ENCODE measurements at places on chromosomes 13 and 19.

- DNase-seq: no peak
Measured at GRCh38 chr13:92074658-92075057, 676.2 kb downstream of the GPC5 start.

- no peak for DNase-seq
Measured at GRCh38 chr13:73667756-73668155, 466.4 kb downstream of the KLF12 start.

DNA sequence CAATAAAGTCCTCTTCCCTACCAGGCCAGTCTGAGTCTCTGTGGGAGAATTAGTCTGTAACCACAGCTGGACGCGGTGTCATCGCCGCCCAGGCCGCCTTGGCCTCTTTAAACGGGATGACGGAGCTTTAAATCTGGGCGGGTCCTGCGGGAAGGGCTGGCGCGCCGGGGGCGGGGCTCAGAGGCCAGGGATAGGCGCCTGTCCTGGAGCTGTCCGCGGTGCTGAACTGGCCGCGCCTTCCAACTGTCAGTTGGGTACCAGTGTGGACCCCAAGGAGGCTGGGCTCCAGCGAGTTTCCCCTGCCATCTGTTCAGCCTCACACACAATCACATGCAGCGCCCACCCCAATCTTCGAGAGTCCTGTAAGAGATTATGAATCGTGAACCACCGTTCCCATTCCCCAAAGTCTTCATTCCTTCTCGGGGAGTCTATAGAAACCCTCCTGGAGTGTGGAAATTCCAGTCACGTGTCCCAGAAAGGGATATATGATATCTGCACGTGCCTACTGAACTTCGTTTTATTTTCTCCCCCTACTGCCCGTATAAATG lies 11.5 kb downstream of the APLP1 start:
- peak; percentile 85 for DNase-seq

GRCh38 chr19:1065606-1066109 lies 1.3 kb upstream of the ARHGAP45 start:
- DNase-seq: no peak

GRCh38 chr13:93859716-93860115 lies 619.8 kb downstream of the DCT start:
- no peak for DNase-seq

- no peak for DNase-seq
Measured at GRCh38 chr13:71799324-71799723, 67.7 kb downstream of the DACH1 start.

- peak; percentile 89 for DNase-seq
Measured at GRCh38 chr13:41060082-41060723, 1.1 kb upstream of the WBP4 start.

DNA sequence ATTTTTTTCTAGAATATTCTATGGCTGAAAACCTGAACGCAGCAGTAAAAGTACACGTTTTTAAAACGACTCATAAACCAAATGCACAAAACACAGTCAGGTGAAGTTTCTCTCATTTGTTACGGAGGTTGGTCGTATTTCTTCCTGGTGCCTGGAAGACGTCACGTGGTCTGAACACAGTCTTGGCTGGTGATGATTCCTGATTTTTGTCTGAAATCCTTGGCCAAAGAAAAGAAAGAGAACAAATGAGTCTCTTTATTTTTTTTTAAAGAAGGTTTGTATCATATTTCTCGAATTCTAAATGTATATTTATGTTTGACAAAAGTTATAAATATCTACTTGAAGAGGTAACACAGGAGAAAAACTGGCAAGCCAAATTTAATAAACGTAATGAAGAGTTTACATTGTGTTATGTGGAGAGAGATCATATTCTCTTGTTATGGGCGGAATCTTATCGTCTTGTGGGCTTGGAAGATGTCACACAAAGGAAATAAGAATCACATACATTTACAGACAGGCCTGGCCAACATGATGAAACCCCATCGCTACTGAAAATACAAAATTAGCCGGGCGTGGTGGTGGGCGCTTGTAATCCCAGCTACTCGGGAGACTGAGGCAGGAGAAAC lies 10.0 kb upstream of the PNMA8A start:
- no peak for DNase-seq

DNA sequence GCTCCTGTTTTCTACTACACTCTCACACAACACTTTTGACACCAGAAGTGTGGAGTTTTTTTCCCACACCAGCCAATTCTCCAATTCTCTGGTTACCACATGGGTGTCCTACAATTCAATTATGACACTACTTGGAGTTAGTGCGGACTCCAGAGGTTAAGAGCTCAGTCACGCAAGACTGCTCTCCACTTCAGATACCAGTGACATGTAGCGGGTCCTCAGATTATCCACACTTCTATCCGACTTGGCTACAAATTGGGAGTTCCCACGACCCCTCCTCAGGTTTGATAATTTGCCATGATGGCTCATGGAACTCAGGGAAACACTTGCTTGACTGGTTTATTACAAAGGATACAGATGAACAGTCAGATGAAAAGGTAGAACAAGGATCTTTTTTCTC lies 32.9 kb downstream of the PAN3 start:
- no peak for DNase-seq

DNA sequence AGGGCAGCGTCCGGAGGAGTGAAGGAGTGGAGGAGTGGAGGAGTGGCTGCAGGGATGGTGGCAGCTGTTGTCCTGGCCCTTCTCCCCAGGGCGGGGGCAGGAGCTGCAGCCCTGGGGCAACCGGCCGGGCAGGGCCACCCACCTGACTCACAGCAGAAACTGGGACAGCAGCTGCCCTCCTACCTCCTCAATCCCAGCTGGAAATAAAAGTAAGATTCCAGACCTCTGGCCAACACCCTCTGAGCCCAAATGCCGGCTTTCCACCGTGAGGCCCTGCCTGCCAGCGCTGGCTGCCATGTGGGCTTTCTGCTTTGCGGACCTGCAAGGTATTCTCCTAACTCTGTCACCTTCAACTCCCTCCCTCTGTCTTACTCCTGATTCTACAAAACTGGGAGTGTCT lies 3.3 kb upstream of the CLPP start:
- DNase-seq: no peak

DNA sequence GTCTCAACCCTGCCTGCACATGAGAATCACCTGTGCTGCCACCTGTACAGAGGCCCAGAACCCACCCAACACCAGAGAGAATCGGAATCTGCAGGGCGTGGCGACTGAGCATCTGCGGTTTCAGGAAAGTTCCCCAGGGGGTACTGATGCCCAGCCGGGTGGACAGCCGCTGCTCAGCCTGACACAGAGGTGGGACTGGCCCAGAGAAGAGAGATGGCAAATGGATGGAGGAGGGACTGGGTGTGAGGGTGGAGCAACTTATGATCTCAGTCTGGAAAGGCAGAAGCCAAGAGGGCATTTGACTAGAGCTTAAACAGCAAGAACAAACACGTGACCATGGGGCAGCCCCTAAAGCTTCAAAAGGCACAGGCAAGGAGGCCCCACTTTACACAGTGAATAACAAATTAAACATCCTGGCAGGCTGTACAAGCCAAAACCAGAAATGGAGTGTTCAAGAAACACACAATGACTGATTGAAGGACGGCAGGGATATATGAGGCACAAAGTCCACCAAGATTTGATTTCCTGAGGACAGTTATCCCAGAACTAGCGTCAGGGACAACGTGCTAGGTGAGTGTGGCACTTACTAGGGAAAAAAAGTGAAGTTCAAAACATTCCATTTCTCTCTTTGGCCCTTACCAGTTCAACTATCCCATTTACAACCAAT lies 3.1 kb downstream of the RANBP3 start:
- DNase-seq: no peak

GRCh38 chr19:33601583-33601982 lies 20.2 kb upstream of the CHST8 start:
- no peak for DNase-seq

- DNase-seq: no peak
Measured at GRCh38 chr13:36068991-36069390, 62.2 kb downstream of the DCLK1 start.

DNA sequence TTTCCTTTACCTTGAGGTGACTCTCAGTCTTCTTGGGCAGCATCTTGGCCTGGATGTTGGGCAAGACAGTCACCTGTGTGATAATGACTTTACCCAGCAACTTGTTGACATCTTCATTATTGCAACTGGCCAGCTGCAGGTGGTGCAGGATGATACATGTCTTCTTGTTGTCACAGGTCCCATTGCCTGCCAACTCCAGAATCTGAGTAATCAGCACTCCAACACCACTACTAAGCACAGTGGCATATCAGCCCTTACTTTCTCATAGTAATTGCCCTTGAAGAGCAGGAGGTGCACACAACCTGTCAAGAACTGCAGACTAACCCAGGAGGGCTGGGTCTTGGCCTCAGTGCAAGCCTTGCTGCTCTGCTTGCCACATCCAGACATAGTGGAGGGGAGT lies 57.8 kb downstream of the CCNA1 start:
- DNase-seq: no peak
